Mesothelial cell of epicardium (in vitro differentiated cells): ENCODE measurements at places on chromosomes 7 and 10. TPM values are rescaled to one million over a fixed set of nuclear protein-coding genes. Genes with fewer than 3 reads are reported as not detected.

DNA sequence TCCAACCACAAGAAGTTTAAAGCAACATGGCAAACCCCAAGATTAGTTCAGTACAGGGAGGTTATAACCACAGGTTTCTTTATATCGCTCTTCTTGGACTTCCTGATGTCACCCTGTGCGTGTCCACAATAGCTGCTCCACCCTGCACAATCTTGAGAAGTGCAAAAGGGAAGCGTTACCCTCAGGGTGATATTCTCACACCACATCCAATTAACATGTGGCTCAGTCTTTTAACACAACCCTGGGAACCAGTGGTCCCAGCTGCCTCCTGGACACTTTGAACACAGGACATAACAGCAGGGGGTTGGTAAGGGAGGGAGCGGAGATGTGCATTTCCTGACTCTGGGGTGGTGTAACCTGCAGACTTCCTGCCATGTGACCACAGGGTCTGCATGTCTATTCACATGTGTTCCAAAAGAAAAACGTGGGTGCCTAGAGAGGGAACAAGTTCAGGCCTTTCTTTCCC, 64.6 kb downstream of the GSAP start:
- no peak for DNase-seq

DNA sequence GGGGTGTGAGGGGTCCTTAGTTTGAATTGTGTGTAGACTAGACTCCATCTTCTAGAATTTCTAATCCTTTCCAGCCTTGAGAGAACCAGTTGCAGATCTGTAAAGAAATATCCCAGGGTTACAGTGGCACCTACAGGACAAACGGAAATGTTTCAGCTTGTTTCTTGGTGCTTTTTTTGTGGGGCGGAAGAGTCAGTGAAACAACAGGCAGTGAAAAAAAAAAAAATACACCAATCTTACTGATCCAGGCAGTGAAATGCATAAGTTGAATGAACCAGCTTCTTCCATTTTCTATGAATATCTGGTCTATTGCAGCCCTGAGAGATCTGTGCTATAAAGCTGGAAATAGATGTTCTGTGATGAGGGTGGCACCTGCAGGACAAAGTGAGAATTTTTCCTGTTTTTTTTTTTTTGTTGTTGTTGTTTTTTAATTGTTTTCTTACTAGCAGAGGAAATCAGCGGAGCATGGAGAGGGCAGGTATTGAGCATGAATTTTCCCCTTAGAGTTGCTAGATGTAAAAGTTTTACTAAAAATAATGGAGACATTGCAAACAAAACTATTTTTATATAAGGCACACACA, 81.9 kb upstream of the DYNC1I1 start:
- no peak for DNase-seq

The SPACDR gene
- total RNA-seq = 2.0 to 3.6 TPM (median 3.3 TPM) in 3 replicates

The CRPPA gene
- 4.0 to 4.4 TPM (median 4.1 TPM) in 3 replicates for total RNA-seq

The SPAM1 gene
- total RNA-seq = not detected in 3 replicates

DNA sequence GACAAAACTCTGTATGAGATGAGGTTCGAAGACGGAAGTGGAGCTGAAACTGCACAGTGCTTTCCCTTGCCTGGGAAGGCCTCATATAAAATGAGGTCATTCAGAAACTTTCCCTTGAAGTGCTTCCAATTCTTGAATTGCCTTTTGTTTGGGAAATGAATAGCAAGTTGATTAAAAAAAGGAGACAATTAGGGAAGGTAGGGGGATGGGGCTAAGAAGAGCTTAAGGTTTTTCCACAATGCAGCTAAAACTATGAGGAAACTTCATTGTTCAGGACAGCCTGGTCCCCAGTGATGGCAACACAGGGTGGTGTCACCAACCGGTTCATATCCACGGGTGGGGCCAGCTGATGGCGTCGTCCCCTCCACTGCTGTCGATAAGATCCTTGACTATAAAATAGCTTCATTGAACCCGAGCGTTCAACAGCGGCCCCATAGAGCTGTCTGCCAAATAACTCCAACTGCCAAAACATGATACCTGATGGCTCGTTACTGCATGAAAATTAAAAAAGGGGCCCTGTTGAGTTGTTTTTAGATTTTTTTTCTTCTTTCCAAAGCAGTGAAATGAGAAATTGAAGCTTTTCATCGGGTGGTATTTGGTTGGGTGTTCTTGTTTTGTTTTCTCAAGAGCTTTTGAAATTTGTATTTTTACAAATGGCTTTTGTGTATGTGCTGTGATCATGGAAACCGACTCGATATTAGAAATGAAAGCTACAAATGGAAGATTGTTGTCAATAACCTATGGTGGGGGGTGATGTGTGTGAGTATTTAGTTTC, 2.8 kb upstream of the CELF2 start:
- DNase-seq = no peak
